Activated gamma-delta T cell treated with anti-CD3 and anti-CD28 coated beads, Interleukin-2, amount 50 U/mL, for 16 hours (primary cell): ENCODE measurements at places on chromosomes 3 and 15.

DNA sequence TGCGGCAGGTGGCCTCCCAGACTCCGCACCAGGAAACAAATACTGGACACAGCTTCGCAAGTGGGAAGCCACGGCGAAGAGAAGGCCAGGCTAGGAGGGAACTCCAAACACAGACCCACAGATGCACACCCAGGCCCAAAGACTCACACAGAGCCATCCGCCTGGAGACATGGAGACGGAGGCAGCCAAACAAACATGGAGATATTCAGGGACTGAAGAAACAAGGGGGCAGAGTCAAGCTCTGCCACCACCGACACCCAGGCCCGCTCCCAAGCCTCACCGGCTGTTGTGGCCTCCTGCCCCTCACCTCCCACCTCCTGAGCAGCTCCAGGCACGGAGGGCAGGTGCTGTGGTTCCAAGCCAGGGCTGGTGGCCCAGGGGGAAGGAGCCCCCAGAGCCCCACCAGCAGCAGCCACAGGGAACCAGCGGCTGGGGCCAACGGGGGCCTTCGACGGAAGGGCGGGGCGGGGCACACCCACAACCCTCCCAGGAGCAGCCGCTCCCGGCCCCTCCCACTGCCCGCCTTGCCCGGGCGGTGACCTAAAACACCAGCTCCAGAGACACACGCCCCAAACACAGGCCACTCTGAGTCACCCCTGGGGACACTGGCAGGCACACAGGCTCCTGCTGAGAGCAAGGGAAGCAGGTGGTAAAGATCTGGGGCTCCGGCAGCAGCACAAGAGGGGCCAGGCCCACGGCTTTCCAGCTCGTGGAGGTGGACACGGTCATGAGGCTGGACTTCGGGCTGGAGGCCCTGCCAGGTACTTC, 31.9 kb downstream of the TNK2 start:
- DNase-seq, result no peak

GRCh38 chr3:115692887-115693524, 69.7 kb downstream of the GAP43 start:
- peak; percentile 36 for DNase-seq

DNA sequence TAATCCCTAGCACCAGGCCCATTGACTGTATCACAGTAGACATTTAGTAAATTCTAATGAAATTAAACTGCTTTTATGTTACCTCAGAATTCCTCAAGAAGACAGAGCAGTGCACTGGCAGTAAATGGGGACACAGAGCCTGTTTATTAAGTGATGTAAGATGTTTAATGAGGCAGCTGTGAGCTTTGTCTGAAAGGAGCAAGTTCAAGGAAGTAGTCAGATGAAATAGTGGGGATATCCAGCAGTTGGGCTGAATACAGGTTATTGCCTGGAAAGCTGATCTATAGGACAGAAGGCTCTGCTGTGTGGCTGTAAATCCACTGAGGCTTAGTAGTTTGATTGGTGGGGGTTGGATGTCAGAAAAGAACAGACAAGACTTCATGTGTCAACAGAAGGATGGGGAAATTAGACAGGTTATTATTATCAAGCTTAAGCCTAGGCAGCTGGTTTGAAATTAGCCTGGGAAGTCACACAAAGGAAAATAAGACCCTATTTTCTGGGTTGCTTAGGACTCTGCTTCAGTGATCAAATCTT, 62.2 kb downstream of the PFN2 start:
- no peak for DNase-seq

DNA sequence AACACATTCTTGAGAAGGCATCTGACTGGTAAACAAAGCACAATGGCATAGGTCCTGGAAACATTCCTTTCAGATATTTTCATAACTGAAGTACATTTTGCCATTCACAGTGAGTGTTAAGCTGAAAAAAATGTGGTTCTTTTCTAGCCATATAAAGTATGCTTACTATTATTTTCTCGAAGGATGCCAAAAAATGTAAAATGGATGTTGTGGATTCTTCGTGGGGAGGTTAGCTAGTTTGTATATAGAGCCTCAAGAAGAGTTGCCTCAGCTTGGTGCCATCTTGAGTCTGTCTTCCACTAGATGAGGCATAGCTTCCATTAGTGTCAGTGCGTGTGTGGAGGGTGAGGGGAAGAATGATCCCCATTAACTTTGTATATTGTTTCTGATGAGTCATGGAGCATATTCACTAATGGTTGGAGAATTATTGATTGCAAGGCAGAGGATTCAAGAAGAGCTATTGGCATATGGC, 4.1 kb downstream of the MBNL1 start:
- no peak for DNase-seq

DNA sequence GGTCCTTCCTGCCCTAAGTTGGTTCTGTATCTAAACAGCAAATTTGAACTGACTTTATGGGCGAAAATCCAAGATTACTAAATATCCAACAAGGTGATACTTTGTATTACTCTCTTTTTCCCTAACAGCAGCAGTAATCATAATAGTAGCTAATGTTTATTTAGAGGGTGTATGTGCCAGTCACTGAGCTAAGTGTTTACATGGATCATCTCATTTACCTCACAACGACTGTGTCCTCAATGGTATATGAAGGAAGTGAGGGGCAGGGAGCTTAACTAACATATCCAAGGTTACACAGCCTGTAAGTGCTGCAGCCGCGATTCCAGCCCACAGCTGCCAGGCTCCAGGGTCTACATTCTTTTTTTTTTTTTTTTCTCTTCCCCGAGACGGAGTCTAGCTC, 10.3 kb upstream of the LRRC34 start:
- DNase-seq, result no peak

DNA sequence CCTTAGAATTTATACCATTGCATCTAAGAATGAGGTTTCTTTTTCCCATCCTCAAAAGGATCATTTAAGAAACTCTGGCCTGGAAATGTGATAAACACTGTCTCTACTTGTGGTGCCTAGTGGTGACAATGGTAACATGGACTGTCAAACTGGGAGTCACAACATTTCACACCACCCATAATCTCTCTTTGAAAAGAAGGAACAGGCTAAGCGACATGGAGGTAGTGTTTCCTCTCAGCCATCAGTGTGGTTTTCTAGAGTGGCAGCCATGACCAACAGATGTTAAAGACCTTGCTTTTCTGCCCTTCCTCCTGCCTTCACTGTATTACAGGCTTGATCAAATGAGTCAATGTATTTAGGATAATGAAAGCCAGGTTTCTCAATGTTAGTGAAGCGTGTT, 283.1 kb upstream of the STAC start:
- no peak for DNase-seq

DNA sequence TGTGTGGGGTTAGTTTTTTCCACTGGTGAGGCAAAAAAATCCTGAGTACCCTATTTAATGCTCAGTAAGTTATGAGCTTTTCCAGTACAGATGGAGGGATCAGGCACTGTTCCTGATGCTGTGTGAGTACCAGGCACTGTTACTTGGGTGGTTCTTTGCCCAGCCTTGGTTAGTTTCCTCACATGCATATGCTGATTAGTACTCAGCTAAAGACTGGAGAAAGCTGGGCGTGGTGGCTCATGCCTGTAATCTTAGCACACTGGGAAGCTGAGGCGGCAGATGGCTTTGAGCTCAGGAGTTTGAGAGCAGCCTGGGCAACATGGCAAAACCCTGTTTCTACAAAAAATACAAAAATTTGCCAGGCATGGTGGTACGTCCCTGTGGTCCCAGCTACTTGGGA, 210.3 kb upstream of the SGO1 start:
- DNase-seq, result no peak

DNA sequence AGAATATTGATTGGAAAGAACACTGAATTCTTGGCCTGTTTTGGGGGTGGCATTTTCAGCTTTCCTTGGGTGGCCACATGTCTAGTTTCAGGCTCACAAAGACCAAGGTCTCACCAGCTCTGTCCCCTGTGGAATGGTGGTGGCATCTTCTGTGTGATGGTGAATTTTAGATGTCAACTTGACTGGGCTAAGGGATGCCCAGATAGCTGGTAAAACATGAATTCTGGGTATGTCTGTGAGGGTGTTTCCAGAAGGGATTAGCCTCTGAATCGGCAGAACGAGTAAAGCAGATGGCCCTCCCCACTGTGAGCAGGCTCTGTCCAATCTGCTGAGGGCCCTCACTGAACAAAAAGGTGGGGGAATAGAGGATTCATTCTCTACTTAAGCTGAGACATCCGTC, 34.4 kb upstream of the MYZAP start:
- no peak for DNase-seq
